K562 (cell line): ENCODE measurements at places on chromosomes 2 and 18. TPM values are rescaled to one million over a fixed set of nuclear protein-coding genes. Genes with fewer than 3 reads are reported as not detected.

The DCDC2C gene
- total RNA-seq, result not detected in 2 replicates

The TXNDC2 gene
- 2.0 and 3.8 TPM in 2 replicates for total RNA-seq

DNA sequence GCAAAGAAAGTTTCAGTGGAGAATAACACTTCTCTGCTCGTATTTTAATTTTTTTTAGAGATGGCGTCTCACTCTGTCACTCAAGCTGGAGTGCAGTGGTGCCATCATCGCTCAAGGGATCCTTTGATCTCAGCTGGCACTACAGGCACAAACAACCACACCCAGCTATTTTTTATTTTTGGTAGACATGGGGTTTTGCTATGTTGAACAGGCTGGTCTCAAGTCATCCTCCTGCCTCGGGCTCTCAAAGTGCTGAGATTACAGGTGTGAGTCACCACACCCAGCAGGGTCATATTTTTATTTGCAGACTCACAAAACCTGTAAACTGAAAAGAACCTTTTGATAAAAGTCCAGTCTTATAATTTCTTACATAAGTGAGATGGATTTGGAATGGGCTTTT is 2.6 kb downstream of the TRAK2 start:
- no peak for DNase-seq
- H3K27ac ChIP-seq, result no peak overlapping the region
- no peaks in the 10 kb centered on the region for H3K27me3 ChIP-seq
- H3K36me3 ChIP-seq, result no peaks in the 10 kb centered on the region
- peaks cover 10% of the 10 kb centered on the region; the same call in 1 of the 2 replicates for H3K4me1 ChIP-seq
- H3K4me3 ChIP-seq, result no peak overlapping the region

- DNase-seq, result no peak
- no peaks in the 10 kb centered on the region for H3K27me3 ChIP-seq
- no peak overlapping the region for H3K4me3 ChIP-seq
- no peak overlapping the region for H3K27ac ChIP-seq
Observed at GRCh38 chr2:228827056-228827700, 443.9 kb downstream of the PID1 start.

DNA sequence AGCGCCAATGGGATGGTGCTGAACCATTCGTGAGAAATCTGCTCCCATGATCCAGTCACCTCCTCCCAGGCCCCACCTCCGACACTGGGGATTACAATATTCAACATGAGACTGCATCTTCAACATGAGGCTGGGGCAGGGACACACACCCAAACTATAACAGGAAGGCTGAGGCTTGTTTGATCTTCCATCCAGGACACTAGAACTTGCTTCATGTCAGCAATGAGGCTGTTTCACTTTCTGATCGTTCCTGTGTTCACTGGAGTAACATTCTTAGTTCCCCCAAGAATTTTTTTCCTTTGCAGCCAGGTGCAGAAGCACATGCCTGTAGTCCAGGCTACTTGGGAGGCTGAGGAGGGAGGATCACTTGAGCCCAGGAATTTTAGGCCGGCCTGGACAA is 30.8 kb upstream of the SOX11 start:
- no peaks in the 10 kb centered on the region for H3K36me3 ChIP-seq
- H3K4me1 ChIP-seq, result no peaks in the 10 kb centered on the region
- no peaks in the 10 kb centered on the region for H3K27me3 ChIP-seq

- DNase-seq, result no peak
- no peak overlapping the region for H3K27ac ChIP-seq
- no peak overlapping the region for H3K4me3 ChIP-seq
- peaks cover 7% of the 10 kb centered on the region; the same call in 1 of the 2 replicates for H3K4me1 ChIP-seq
- no peaks in the 10 kb centered on the region for H3K36me3 ChIP-seq
- H3K27me3 ChIP-seq, result no peaks in the 10 kb centered on the region
Observed at GRCh38 chr2:7428454-7429204, 511.4 kb downstream of the RNF144A start.

GRCh38 chr2:229344151-229344551 is 73.1 kb upstream of the PID1 start:
- no peaks in the 10 kb centered on the region for H3K36me3 ChIP-seq
- no peak overlapping the region for H3K27ac ChIP-seq
- no peak overlapping the region for H3K4me3 ChIP-seq
- DNase-seq, result no peak
- no peaks in the 10 kb centered on the region for H3K27me3 ChIP-seq
- no peaks in the 10 kb centered on the region for H3K4me1 ChIP-seq

The RAX gene
- not detected in 2 replicates for total RNA-seq

GRCh38 chr2:62163834-62164233 is 32.1 kb upstream of the B3GNT2 start:
- H3K4me3 ChIP-seq, result no peak overlapping the region
- H3K27ac ChIP-seq, result no peak overlapping the region
- no peak for DNase-seq
- H3K27me3 ChIP-seq, result no peaks in the 10 kb centered on the region
- H3K4me1 ChIP-seq, result peaks cover 14% of the 10 kb centered on the region

DNA sequence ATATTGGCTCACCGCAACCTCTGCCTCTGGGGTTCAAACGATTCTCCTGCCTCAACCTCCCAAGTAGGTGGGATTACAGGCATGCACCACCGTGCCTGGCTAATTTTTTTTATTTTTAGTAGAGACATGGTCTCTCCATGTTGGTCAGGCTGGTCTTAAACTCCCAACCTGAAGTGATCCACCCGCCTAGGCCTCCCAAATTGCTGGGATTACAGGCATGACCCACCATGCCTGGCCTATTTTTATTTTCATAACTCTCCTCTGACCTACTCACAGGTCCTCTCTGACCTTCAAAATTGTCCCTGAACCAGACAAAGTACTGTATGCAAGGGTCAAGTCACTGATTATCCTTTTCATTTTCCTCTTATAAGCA is 16.0 kb upstream of the KLHL23 start:
- no peak overlapping the region for H3K27ac ChIP-seq
- H3K4me3 ChIP-seq, result no peak overlapping the region
- DNase-seq, result no peak
- no peaks in the 10 kb centered on the region for H3K27me3 ChIP-seq

DNA sequence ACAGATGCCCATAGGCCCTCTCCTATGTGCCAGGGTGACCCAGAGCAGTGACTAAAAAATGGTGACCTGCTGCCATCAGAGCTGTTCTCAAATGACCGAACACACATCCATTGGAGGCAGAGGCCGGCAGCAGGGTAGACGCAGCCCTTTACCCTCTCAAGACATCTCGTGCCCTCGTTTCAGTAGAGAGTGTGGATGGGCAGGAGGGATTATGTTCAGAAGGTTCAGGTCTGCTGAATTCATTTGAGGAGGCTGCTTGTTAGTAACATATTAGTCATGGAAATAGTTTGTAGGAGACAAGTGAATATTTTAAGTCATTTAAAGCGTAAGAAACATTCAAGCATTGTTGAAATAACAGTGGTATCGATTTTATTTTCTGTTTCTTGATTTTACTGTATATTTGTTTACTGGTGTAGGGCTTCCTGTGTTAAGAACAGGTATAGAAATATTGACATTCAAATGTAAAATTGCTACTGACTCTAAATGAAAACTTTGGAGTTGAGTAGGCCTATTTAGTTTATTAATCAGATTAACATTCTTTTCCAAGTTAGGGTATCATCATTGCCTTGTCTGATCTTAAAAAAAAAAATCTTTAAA is 82.6 kb downstream of the ZNF532 start:
- no peaks in the 10 kb centered on the region for H3K4me1 ChIP-seq
- no peak for DNase-seq
- no peaks in the 10 kb centered on the region for H3K36me3 ChIP-seq
- no peak overlapping the region for H3K27ac ChIP-seq
- no peak overlapping the region for H3K4me3 ChIP-seq

GRCh38 chr2:85954192-85954589 is 65.4 kb upstream of the ST3GAL5 start:
- no peak overlapping the region for H3K4me3 ChIP-seq
- no peak for DNase-seq
- no peak overlapping the region; the same call in 2 of the 3 replicates for H3K27ac ChIP-seq
- H3K36me3 ChIP-seq, result no peaks in the 10 kb centered on the region
- peaks cover 27% of the 10 kb centered on the region for H3K4me1 ChIP-seq

The CBLN2 gene
- not detected in 2 replicates for total RNA-seq

GRCh38 chr18:62974388-62974787 is 259.0 kb downstream of the PHLPP1 start:
- H3K4me3 ChIP-seq, result no peak overlapping the region
- no peak for DNase-seq
- no peaks in the 10 kb centered on the region for H3K4me1 ChIP-seq
- no peaks in the 10 kb centered on the region for H3K27me3 ChIP-seq

GRCh38 chr2:110948027-110948674 is 172.6 kb upstream of the BCL2L11 start:
- no peak for DNase-seq
- no peak overlapping the region for H3K27ac ChIP-seq
- H3K36me3 ChIP-seq, result no peaks in the 10 kb centered on the region
- 0 out of 3 replicates have a peak, but pooled peaks cover 3% of the 10 kb centered on the region for H3K4me1 ChIP-seq
- H3K4me3 ChIP-seq, result no peak overlapping the region

- no peak for DNase-seq
- no peak overlapping the region for H3K27ac ChIP-seq
- peaks cover 41% of the 10 kb centered on the region for H3K27me3 ChIP-seq
- no peak overlapping the region for H3K4me3 ChIP-seq
- no peaks in the 10 kb centered on the region for H3K4me1 ChIP-seq
Observed at GRCh38 chr2:719734-720133, 42.5 kb upstream of the TMEM18 start.

DNA sequence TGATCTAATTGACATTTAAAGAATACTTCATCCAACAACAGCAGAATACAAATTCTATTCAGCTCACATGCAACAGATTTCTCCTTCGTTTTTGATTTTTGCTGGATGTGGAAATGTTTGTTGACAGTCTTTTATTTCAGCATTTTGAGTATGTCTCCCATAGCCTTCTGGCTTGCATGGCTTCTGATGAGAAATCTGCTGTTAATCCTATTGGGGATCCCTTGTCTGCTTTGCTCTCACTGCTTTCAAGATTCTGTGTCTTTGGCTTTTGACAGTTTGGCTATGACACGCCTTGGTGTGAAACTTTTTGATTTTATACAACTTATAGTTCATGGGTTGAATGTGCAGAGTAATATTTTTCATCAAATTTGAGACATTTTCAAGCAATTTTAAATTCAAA is 44.7 kb downstream of the TRABD2A start:
- H3K27me3 ChIP-seq, result peaks cover 26% of the 10 kb centered on the region; the same call in 1 of the 2 replicates
- peaks cover 8% of the 10 kb centered on the region; the same call in 1 of the 3 replicates for H3K4me1 ChIP-seq
- no peak overlapping the region for H3K4me3 ChIP-seq
- no peaks in the 10 kb centered on the region for H3K36me3 ChIP-seq
- no peak for DNase-seq
- no peak overlapping the region for H3K27ac ChIP-seq

The SCG2 gene
- 0.49 and 0.78 TPM in 2 replicates for total RNA-seq
